ENCODE measurements at places on chromosomes 16 and 17.

DNA sequence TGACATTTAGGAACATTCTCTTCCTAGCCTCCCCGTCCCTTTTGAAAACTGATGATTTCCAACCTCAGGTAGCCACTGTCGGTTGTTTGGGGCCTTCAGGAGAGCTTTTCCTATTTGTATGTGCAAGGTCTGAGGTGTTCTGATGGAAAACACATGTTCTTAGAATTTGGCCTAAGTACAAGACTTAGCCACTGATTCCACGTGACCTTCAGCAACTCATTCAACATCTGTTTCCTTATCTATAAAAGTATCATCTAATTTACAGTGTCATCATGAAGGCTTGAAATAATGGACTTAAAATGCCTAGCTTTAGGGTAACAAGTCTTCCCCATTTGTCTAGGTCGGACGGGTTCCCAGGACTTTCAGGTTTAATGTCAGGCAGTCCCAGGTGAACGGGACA lies 259.3 kb downstream of the SOX9 start:
- DNase-seq: no peak

- DNase-seq: no peak
These were observed 424 bp downstream of the MON1B start for GRCh38 chr16:77191259-77191969.

- DNase-seq: no peak
These were observed 852 bp downstream of the ZNF469 start for GRCh38 chr16:88383401-88384221.

- DNase-seq: no peak
These were observed 119.0 kb upstream of the HS3ST2 start for GRCh38 chr16:22694887-22695382.

DNA sequence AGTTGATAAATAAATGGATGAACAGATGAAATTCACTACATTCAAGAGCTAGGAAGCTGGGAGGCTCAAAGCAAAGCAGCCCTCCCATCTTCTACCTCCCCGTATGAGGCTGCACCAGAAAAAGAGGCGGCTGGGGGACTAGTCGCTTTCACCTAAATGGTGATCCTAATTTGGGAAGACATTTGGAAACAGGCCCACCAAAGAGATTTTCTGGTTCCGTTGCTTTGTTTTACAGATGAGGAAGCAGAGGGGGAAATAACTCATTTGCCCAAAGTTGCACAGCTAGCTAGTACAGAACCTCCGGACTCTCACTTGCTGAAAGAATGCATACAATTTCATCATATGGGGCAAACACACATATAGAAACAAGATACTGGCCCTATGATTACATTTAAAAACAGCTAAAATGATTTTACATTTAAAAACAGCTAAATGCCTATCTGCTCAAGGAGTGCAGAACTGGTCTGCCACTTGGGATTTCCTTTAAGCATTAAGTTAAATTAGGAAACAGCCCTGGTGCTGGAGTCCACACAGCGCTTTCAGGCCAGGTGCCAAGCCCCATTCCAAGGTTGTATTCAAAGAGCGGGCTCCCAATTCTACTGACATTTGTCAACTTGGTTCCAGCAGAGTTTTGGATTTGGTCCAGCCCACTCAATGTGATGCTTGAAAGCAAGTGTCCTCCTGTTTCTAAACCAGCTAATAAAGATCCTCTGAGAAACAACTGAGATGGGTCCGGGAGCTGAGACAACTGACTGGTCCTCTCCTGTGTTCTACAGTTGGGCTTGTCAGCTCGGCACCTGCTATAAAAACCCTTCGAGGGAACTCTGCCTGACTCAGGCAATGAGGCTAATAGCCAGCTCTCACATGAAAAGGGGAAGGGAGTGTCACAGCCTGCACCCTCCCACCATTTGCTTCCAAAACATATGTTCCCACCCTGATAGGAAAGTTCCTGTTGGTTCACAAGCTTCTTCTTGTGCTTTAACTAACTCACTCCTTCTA lies 11.7 kb downstream of the ERN1 start:
- DNase-seq: no peak

GRCh38 chr17:27332047-27332393 lies 38.1 kb downstream of the WSB1 start:
- DNase-seq: no peak

DNA sequence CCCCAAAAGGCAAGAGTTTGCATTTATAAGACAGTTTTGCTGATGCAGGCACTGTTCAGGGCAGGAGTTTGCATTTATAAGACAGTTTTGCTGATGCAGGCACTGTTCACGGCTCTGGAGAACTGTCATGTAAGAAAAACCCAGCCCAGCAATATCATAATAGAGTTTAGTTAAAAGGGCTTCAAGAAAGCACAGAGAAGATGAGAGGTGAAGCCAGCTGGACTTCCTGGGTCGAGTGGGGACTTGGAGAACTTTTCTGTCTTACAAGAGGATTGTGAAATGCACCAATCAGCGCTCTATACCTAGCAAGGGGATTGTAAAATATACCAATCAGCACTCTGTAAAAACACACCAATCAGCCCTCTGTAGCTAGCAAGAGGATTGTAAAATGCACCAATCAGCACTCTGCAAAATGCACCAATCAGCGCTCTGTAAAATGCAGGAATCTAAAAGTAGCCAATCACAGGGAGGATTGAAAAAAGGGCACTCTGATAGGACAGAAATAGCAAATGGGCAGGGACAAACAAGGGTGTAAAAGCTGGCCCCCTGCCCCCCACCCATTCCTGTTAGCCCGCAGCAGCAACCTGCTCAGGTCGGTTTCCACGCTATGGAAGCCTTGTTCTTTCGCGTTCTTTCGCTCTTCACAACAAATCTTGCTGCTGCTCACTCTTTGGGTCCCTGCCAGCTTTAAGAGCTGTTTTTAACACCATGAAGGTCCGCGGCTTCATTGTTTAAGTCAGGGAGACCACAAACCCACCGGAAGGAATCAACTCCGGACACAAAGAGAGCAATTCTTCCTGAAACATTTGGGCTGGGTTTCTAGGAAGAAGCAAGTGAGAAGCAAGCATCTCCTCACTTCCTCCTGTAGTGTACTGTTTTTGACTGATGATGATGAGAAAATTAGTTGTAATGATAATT lies 1.8 kb upstream of the CBX1 start:
- no peak for DNase-seq

GRCh38 chr17:81401723-81402529 lies 6.7 kb downstream of the BAHCC1 start:
- DNase-seq: no peak

DNA sequence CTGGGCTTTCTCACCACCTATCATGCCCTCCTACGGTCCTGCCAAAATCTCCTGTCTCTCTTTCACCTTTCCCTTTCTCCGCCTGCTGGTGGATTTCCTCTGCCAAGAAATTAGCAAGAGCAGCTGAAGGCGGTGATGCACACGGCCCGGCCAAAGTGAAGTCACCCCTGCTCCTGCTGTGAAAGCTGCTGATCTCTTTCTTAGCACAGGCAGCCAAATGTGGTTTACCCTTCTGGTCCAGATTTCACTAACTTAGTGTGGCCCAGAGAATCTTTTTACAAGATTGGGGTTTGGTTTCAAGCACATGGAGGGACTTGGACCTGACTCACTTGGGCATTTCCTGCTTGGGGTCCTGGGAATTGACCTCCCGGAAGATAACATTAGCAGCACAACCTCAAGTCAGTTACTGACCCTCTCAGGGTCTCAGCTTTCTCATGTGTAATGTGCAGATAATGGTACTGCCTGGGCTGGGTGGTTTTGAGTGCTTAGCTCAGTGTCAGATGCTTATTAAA lies 155.7 kb downstream of the SOCS1 start:
- DNase-seq: no peak
